ENCODE measurements at places on chromosomes 16 and 17.

DNA sequence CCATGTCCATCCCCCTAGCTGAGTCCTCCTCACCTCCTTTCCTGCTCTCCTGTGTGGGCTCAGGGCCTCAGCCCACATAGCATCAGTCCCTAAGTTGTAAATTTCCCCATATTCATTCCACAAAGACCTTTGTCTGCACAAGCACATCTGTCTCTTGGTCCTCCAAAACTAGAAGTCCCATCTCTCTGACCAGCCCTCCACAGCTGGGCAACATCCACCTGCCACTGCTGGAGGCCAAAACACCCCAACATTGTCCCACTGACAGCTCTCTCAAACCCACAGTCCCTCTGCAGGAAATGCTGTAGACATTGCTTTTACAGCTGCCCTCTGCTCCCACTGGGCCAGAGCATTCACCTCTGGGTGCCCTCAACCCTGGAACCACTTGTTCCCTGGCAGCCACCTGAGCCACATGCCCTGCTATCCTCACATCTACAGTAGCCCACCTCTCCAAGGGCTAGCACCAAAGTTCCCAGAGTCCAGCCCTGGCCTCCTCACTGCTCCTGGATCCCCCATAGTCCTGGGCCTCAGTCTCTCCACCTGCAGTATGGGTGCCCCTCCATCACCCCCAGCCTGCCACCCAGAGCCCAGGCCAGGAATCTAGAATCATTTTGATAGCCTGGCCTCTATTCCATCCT is 1722.7 kb downstream of the TP53TG3F start:
- no peak for DNase-seq

DNA sequence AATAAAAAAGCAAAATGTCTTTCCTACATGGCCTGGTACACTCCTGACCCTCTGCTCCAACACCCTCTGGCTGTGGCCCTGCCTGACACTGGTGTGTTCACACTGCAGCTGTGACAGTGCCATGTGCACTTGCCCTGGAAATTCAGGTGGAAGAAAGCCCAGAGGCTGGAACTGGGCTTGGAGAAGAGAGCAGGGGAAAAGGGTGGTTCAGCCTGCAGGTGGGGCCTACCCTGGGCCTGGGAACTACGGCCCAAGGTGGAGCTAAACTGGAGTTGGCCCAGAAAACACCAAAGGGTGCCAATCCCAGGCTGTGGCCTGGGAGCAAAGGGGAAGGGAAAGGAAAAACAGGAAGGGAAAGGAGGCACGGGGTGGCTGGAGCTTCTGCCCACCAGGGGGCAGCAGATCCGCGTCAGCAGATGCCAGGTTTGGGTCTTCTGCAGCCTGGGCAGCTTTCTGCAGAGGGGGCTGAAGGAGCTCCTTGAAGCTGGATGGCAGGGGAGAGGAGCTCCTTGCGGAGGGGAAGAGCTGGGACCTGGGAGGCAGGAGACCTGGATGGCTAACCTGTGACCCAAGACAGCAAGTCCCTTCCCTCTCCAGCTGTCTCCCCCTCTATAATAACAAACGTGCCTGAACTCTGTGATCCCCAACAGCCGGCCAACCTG is 15.4 kb upstream of the CTCF start:
- peak; percentile 66 for DNase-seq

DNA sequence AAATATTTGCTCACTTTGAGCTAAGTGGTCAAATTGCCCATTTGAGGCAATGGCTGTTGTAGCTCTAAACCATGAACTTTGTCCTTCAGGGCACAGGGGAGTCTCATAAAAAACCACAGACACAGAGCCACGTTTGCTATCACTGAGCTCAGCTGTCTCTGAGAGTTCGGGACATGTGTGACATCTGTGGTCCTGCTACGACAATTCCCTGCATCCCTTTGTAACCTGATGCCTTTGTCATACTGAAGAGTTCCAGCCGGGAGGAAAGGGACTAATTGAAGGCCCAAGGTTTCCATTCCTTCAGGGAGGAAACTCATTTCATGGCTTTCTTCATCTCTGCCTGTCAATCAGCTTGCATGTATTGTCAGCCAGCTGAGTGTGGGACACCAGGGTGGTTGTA is 599.4 kb upstream of the CDH5 start:
- no peak for DNase-seq

GRCh38 chr17:78652913-78653312 is 75.7 kb upstream of the DNAH17 start:
- DNase-seq, result no peak

DNA sequence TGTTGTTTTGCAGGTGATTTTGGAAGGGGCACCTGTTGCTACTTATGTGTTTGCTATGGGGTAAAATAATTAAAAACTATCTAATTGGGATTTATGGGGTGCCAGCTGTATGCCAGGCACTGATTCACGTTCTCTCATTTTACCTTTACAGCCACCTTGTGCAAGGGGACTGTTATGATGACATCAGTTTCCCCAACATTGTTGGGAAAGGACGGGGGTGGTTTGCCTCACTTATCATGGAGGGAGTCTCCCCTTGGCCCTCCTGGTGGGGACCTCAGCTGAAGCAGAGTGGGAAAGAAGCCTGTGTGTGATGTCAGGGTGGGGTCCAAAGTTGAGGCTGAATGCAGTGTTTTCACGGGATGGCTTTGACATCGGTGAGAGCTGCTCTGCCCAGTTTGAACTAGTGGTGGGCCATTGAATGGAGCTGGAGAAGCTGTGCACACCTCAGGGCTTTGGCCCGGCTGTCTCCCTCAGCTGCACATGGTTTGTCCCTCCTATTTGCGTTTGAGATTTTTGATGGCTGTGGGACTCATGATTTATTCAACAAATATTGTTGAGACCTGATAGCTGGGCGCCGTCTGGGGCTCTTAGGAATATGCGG is 36.1 kb downstream of the CMIP start:
- DNase-seq, result no peak

GRCh38 chr16:27703545-27703944 is 153.6 kb downstream of the KATNIP start:
- DNase-seq, result no peak

GRCh38 chr17:62679866-62680377 is 52.5 kb downstream of the MRC2 start:
- DNase-seq, result no peak

DNA sequence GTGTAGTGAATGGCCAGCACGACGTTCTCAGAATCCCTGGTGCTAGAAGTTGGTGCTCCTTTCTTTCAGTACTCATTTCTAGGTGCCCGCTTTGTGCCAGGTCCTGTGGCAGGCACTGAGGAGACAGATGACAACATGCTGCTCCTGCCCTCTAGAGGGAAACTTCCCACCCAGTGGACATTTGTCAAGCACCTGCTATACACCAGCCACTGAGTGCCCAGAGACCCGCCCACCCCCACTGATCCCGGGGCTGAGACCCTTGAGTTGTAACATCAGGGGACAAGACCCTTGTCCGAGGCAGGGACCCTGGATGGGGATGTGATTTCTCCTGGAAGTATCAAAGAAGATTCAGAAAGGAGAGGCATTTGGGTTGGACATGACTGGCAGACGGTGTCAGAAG is 25.1 kb downstream of the UNC13D start:
- no peak for DNase-seq

- no peak for DNase-seq
Observed at GRCh38 chr17:9324864-9325263, 250.8 kb downstream of the STX8 start.

- DNase-seq, result no peak
Observed at GRCh38 chr17:78918979-78919378, 6.2 kb downstream of the TIMP2 start.
